ENCODE measurements at places on chromosomes 4 and X.

DNA sequence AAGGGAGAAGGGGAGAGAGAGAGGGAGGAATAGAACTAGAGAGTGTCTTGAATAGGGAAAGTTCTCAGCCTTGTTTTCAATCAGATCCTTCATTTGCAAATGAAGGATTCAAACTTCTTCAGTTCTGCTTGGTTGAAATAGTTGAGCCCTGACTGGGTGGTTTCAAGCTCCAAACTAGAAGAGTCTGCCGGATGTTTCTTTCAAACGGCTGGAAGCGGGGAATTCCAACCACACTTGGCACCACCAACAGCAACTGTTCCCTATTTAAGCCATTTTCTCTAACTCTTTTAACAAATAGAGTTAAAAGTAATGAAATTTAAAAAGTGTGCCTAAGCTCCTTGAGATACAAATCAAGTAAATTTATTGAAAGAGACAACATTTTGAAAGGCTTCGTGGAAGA lies 67.5 kb upstream of the DDX60 start:
- peaks cover 6% of the 10 kb centered on the region for H3K4me1 ChIP-seq
- no peak overlapping the region for H3K27ac ChIP-seq
- H3K27me3 ChIP-seq = no peaks in the 10 kb centered on the region
- DNase-seq = no peak
- peaks cover 19% of the 10 kb centered on the region for H3K36me3 ChIP-seq
- H3K4me3 ChIP-seq = no peak overlapping the region

GRCh38 chr4:186798951-186799659 lies 75.4 kb upstream of the FAT1 start:
- H3K4me3 ChIP-seq = no peak overlapping the region
- H3K27me3 ChIP-seq = peaks cover 3% of the 10 kb centered on the region
- DNase-seq = no peak

- no peak for DNase-seq
- H3K36me3 ChIP-seq = peaks cover 19% of the 10 kb centered on the region
- no peak overlapping the region for H3K4me3 ChIP-seq
- H3K4me1 ChIP-seq = peaks cover 2% of the 10 kb centered on the region
- H3K27me3 ChIP-seq = no peaks in the 10 kb centered on the region
These were observed 21.6 kb downstream of the GPRASP1 start for GRCh38 chrX:102672856-102673255.

- H3K36me3 ChIP-seq = no peaks in the 10 kb centered on the region
- H3K27ac ChIP-seq = no peak overlapping the region
- no peaks in the 10 kb centered on the region for H3K27me3 ChIP-seq
- H3K4me3 ChIP-seq = no peak overlapping the region
These were observed 24.5 kb downstream of the EVC start for GRCh38 chr4:5735463-5735862.

DNA sequence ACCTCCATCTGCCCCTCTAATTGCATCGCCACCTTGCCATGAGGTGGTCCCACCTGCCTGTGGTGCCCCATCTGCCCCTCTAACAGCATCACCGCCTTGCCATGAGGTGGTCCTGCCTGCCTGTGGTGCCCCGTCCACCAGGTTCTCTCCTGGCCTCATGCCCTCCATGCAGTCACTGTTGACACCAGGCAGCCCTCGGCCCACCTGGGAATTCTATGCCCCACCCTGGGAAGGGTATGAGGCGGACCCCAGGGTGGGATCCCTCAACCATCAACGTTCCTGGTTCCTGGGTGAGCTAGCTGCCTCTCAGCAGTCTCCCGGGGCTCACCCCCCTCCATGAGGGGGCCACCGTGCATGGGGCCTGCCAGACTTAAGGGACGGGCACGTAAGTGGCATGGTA lies 38.9 kb downstream of the ACOX3 start:
- DNase-seq = no peak
- no peak overlapping the region for H3K27ac ChIP-seq
- H3K4me1 ChIP-seq = no peaks in the 10 kb centered on the region
- no peaks in the 10 kb centered on the region for H3K36me3 ChIP-seq

GRCh38 chrX:148371291-148371690 lies 129.1 kb upstream of the AFF2 start:
- no peak for DNase-seq
- peaks cover 12% of the 10 kb centered on the region for H3K4me1 ChIP-seq
- no peak overlapping the region for H3K27ac ChIP-seq

DNA sequence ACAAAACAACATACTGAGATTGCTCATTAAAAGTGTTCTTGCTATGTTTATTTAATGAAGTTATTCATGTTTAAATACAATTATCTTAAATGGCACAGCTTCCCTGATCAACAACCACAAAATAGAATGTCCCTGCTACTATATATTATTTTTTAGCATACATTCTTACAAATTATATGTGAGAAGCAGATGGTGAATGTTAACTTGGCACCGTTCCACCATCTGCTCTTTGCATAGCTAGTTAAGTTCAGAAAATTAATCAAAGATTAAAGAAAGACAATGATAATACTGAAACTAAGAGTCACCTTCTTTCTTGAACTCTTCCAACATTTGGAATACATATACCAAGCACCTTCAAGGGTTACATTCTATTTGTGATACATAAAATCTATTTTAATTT lies 94.2 kb downstream of the PPP3CA start:
- DNase-seq = no peak
- H3K27me3 ChIP-seq = no peaks in the 10 kb centered on the region
- H3K4me1 ChIP-seq = peaks cover 21% of the 10 kb centered on the region
- no peaks in the 10 kb centered on the region for H3K36me3 ChIP-seq
- no peak overlapping the region for H3K4me3 ChIP-seq
- no peak overlapping the region for H3K27ac ChIP-seq

DNA sequence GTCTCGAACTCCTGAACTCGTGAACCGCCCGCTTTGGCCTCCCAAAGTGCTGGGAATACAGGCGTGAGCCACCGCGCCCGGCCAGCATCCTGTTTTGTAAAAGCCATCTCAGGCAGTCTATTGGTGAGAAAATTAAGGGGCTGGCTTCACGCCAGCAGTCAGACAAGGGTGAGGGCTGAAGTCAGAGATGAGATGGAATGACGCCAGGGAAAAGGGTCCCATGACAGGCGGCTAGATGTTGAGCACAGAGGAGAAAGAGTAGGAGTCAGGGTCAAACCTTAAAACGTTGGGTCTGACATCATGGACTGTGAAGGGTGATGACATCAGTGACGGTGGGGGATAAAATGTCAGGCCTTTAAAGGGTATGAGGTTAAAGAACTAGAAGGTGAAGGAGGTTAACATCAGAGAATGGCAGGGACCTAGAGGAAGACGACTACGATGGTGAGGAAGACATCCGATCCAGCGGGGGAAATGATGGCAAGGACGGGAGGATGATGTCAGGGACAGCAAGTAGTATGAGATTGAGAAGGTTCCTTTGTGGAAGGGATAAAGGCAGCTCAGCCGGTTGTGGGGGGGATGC lies 504 bp upstream of the RBM3 start:
- H3K36me3 ChIP-seq = peaks cover 40% of the 10 kb centered on the region
- H3K27ac ChIP-seq = peak overlapping the region; percentile 100
